ENCODE measurements at places on chromosomes 12 and 14.

- DNase-seq, result no peak
Observed at GRCh38 chr12:118430516-118430915, 54.2 kb downstream of the SUDS3 start.

DNA sequence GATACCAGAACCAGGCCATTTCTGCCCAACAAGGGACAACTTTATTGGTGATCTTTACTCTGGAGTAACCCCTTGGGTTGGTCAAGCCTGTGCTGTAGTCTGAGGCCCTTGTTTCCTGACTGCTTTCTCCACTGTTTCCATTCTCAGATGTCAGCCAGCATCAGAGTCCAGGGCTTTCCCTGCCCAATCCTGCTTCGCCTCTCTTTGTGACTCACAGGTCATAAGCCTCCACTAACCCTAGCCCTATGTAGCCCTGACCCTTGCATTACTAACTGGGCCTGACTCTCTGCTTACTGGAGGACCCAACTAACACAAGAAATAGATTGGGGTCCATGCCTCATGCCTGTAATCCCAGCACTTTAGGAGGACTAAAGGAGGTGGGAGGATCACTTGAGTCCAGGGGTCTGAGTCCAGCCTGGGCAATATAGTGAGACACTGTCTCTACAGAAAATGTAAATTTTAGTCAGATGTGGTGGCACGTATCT is 8.6 kb upstream of the SNRNP35 start:
- DNase-seq, result no peak

DNA sequence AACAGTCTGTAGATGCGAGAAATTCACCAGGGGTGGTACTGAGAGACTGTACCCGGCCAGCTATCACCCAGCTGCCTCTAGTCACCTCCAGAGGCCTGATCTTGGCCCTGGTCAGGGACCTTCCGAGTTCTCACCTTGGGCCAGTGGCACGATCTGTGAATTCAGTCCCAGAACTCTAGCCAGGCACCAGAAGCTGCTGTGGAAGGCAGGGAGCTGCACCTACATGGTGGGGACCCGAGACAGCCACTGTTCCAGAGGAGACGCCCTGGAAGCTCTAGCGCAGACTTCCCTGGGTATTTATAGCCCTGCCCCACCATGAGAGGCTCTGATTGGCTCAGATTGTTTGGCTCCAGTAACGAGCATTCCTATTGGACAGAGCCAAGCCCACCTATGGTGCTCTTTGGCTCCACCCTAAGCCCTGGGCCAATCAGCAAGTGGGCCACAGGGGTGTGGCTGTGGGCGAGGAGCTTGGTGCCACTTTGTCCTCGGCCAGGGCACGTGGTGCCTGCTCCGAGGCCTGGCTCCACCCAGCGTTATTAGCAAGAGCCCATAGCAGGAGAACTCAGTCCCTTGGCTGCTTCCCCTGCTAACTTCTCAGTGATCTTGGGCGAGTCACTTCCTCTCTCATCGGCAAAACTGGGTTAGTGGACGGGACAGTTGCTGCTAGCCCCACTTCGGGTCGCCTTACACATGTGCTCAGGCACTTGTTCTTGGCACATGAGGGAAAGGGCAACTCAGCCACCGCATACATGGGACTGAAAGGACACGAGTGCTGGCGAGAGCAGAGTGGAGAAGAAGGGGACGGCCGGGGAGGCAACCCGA is 89.0 kb upstream of the BCL11B start:
- DNase-seq, result no peak

DNA sequence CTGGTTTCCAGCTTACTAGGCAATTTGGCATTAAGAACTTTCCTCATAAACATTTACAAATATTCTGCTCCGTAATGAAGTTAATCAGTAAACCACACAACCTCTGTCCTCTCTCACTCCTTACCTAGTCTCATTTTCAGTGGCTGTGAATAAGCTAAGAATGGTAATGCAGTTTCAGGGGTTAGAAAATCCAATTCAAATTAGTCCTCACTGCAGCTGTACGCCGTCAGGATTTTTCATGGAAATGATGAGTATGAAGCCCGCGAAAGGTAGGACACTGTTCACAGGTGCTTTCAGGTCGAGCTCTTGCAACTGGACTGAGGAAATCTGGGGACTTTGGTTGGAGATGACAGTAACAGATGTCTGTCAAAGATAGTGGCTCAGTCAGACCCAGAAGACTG is 29.6 kb downstream of the NR1H4 start:
- no peak for DNase-seq

- DNase-seq, result no peak
Observed at GRCh38 chr12:105428793-105429395, 98.4 kb downstream of the C12orf75 start.

DNA sequence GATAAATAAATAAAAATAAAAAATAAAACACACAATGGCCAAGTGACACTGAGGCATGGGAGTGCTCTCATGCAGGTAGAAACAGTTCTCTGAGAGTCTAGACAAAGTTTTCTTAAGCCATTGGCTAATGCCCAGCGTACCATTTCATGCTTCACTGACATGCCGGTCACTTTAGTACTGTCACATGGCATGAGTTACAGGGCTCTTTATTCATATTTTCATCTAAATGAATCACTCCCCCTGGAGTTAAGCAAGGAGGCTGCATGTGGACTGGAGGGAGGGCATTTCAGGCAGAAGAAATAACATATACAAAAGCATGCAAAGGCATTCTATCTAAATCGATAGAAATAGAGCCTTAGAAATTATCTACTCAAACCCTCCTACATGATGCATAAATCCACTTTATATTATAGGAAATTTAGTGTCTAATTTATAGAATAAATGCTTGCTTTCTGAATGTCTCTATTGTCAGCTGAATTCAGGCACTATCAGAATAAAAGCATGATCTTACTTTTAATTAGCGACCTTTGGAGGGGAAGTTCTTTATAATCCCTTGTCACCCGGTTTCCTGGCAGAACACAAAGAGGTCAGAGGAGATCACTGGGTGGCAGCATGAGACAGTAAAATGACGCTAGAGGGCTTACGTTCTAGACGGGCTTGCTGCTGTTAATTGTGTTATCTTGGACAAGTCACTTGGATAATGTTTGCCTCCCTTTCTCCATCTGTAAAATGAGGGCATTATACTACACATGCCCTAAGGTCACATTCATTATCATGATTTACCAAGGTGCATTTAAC is 17.5 kb downstream of the DYRK4 start:
- no peak for DNase-seq
